ENCODE measurements at places on chromosomes 6 and 20. TPM values are rescaled to one million over a fixed set of nuclear protein-coding genes. Genes with fewer than 3 reads are reported as not detected.

RAET1G gene
- not detected for total RNA-seq

COL20A1 gene
- not detected for total RNA-seq

TLDC2 gene
- not detected for total RNA-seq

TNFRSF6B gene
- total RNA-seq, result not detected

HLA-A gene
- total RNA-seq, result 1,449 TPM

MCCD1 gene
- not detected for total RNA-seq

- no peak for DNase-seq
Measured at GRCh38 chr6:54873599-54873998, 27.0 kb downstream of the FAM83B start.

DNA sequence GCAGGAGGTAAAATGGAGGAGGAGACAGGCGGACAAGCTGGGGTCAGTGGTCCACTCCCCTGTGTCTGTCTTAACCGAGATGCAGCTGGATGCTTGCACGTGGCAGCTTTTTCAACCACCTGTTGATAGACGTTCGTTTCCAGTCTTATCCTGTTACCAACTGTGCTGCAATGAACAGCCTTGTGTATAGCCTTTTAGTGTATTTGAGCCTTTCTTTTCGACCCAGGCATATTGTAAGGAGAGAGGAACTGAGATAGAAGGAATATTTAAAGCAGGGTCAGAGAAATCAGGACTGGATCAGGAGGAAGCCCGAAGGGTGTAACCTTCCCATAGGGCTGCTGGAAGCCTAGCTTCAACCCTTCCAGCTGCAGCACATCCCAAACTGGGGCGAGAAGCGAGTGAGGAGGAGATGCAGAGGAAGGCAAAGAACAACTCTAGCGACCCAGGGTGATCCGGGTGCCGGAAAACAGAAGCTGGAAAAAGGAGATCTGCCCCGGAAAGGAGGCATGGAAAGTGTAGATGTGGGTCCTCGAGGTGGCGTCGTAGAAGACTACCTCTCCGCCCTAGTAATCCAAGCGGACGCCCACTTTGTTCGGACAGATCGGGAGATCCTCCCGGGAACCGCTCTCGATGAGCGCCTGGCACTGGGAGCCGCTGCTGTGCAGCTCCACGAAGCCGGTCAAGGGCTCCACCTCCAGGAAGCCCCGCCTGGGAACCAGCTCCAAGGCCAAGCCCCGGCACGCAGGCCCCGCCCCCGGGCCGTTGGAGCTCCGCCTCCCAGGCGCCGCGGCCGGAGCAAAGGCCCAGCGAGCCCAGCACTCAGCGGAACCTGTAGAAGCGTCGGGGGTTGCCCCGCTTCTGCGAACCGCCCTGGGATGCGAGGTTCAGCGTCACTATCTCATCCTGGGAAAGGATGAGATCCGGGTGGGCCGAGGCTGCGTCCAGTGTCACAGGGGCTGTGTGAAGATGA, 11.2 kb downstream of the TRIM31 start:
- DNase-seq, result peak; percentile 93

DNA sequence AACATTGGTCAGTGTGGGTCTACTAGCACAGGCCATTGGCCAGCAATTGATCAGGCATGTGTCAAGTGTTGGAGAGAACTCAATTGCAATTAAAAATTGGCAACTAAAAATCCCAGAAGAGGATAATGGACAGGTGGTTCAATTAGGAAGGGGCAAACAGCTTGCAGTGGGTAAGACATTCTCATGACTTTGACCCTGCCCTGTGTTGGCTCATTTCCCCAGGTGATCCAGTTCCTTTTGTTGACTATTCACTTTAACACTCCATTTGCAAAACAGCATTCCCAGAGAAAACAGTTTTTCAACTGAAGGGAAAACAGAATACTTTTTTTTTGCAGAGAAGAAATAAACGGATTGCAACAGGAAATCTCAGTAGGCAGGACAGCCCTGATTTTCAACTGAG, 28.9 kb upstream of the SCGN start:
- no peak for DNase-seq

- no peak for DNase-seq
Measured at GRCh38 chr6:13400772-13401171, 72.4 kb upstream of the TBC1D7 start.

DNA sequence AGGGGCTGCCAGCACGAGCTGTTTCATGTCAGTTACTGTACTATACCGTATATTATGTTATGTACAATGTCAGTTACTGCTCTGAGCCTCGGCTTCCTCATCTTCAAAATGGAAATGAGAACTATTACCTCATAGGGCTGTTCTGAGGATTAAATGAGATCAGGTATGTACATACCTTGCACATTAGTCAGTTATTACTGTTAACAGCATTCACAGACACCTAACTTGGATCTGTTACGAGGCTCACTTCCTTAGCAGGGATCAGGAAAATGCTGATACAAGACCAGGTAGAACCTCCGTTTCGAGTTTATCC, 69.7 kb upstream of the TBC1D7 start:
- DNase-seq, result no peak

GRCh38 chr6:146423452-146423851, 120.2 kb upstream of the RAB32 start:
- no peak for DNase-seq

- DNase-seq, result no peak
Measured at GRCh38 chr20:58328836-58329235, 19.3 kb downstream of the RAB22A start.

- peak; percentile 53 for DNase-seq
Measured at GRCh38 chr6:148750838-148751792, 4.3 kb downstream of the UST start.

- peak; percentile 87 for DNase-seq
Measured at GRCh38 chr6:139540276-139540675, 165.8 kb upstream of the CITED2 start.

GRCh38 chr20:684676-685319, 9.2 kb upstream of the SCRT2 start:
- DNase-seq, result no peak

GRCh38 chr6:24883618-24884017, 52.1 kb downstream of the RIPOR2 start:
- DNase-seq, result no peak

DNA sequence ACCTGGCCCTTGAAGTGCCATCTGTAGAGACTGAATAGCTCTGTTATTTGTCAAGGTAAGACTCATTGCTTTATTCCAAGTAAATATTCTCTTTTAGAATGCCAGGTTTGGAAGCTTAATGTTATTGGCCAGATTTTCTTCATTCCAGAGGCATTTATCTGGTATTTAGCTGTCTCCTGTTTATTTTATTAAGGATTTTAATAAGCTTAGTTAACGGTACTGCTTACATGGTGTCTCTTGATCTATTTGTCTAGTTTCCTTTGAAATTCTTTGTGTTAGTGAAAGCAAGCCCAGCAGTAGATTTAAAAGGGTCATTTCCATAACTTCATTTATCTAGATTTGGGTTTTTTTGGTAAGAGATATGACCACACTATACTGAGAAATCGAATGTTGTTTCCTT, 7.7 kb downstream of the RALY start:
- no peak for DNase-seq

GRCh38 chr6:12115492-12115891, 103.4 kb downstream of the HIVEP1 start:
- DNase-seq, result no peak

GRCh38 chr6:77361018-77361417, 102.3 kb downstream of the HTR1B start:
- DNase-seq, result no peak

DNA sequence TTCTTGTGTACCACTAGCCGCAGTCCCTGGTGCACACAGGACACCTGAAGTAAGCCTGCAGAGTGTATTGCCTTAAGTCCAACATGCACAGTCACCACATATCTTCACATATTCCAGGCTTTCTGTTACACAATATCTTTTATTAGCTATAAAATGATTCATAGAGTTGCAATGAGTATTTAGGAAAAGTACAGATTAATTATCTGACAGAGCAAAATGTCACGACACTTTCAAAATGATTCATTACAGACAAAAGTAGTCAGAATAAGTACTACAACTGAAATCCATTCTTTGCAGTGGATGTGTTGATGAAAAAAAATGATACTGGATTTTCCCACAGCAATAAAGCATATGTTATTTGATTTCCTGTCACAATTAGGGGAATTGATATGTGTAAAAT, 199.5 kb upstream of the ASCC3 start:
- no peak for DNase-seq

DNA sequence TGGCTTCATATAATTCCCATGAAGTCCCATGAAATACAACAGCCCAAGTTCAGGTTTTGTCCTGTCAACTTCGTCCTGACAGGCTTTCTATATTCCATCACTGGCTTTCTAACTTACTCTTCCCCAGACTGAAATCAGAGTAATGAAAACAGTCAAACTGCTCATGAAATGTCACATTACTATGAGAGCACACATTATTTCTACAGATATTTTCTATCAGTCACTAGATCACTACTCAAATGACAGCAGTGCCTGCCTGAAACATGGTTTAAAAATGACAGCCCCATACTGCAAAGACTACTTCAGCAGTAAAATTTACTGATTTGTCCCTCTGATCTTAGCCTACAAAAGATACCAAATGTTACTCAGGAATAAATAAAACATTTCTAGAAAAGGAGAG, 442.9 kb upstream of the SOX4 start:
- DNase-seq, result no peak

GRCh38 chr6:137086031-137086430, 41.3 kb upstream of the IL20RA start:
- no peak for DNase-seq

- DNase-seq, result no peak
Measured at GRCh38 chr20:38953630-38954340, 8.4 kb upstream of the DHX35 start.

GRCh38 chr20:32672982-32673851, 524 bp downstream of the C20orf203 start:
- DNase-seq, result peak; percentile 69

GRCh38 chr6:127222418-127222817, 44.2 kb upstream of the RNF146 start:
- no peak for DNase-seq

DNA sequence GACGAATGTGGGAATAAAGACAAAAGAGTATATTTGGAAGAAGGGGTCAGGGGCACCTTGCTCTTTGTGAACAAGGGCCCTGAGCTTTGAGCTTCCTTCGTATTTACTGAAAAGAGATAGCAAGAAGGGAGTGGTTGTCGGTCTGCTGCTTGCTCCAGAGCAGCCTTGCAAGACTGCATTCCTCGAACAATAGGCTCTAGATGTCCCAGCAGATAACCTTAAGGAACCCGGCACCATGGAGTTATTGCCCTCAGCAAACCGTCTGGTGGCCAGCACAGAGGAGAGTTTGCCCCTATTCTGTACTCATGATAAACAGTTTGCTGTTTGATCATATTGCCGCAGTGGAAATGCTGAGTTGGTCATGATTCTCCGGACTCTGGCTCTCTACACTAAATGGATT, 22.7 kb downstream of the HLA-DRB1 start:
- no peak for DNase-seq

DNA sequence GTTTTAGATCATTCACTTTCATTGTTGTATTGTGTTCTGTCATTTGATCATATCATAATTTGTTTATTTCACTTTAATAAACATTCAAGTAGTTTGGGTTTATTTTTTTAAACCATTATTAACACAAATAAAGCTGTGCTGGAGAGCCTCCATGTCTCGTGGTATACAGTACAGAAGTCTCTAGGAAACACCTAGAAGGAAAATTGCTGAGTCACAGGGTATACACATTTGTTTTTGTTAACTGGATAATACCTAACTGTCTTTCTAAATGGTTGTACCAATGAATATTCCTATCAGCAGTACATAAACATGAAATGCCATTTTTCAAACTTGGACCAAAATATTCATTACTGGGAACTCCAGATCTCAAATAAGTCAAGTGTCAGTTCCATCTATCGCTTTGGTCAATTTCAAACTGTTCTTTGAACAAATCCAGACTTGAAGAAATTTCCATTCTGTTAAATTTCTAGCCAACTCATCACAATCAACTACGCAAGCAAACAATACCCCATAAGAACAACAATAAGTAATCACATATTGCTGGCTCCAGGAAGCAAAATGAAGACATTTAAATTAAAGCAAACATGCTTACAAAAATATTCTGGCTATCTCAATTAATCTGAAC, 138.1 kb downstream of the ATXN1 start:
- DNase-seq, result no peak

GRCh38 chr6:53464483-53464882, 80.4 kb downstream of the GCLC start:
- no peak for DNase-seq

GRCh38 chr20:49989234-49990065, 6.7 kb downstream of the SNAI1 start:
- no peak for DNase-seq

DNA sequence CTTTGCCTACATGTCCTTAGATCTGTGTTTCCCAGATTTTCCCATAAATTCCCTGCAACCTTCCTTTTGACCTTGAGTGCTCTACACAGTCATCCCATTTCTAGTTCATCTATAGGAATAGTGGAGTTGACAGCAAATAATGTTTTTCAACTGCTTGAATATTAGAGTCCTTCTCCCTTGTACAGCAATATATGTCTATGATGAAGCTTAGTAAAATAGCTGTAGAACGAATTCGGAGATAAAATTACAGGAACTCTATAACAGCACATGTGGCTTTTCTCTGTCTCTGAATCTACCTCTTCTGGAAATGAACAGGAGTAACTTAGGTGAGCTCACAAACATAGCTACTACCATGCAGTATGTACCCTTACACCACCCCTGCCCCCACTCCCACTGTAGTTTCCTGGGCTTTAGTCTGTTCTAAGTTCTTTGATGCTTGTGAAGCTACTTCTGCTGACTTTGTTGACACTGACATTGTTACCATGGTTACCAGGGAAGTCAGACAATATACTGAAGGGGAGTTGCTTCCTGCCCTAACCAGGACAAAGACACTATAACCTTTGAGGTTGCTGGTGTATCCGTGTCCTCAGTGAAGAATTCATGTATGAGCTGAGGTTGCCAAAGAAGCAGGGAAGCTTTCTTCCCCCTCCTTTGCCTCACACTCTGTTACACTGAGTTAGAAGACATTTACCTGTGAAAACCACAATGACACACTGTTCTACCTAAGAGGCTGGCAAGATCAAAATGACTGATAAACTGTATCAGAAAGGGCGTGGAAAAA, 35.8 kb upstream of the SHLD1 start:
- peak; percentile 90 for DNase-seq

DNA sequence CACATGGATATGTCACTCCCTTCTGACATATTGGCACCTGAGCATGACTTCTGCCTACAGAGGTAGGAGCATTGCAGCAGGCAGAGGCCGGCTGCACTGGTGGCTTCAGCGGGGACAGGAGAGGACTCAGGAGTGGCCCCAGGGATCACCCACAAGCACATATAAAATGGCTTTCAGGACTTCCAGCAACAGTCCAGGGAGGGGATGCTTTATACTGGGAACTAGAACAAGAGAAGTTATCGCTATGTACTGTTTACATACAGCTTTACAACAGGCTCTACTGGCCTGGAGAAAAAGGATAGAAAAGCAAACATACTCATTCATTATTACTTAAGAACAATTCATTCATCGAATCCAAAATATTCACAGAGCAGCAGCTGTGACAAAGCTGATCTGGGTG, 337.8 kb downstream of the THBS2 start:
- DNase-seq, result no peak

GRCh38 chr6:20583444-20583800, 49.2 kb downstream of the CDKAL1 start:
- no peak for DNase-seq

GRCh38 chr20:33576432-33577125, 85.5 kb upstream of the C20orf144 start:
- DNase-seq, result no peak
